MV-4-11 (cell line): ENCODE measurements at places on chromosomes 4 and X.

DNA sequence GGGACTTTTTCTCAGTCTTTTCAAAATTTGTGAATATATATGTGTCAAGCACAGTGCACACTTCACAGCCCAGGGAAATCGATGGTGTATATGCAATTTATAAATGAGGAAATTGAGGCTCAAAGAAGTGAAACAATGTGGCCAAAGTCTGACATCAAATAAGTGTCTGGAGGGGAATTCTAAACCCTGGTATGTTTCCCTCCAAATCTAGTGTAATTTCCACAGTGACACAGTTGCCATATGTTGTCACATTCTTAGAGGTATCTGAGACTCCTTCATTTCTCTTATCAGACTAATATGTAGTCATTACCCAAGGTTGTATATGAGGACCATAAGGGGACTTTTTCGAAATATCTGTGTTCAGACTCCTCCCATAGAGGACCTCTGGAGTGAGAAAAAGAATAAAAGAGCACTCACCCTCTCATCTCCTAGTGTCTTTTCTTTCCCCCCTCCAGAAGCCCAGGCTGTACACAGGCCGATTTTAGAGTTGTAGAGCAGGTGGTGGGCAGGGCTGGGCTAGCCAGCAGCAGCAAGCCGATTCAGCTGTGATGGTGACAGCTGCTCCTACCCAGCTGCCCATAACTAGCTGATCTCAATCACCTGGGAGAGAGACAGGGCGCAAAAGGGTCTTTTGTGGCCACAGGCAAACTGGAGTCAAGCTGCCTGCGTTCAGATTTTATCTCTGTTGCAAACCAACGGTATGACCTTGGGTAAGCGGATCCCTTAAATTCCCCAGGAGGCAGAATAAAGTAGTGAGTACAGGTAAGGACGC, 55.1 kb downstream of the CLCN5 start:
- peak; percentile 4 for DNase-seq

DNA sequence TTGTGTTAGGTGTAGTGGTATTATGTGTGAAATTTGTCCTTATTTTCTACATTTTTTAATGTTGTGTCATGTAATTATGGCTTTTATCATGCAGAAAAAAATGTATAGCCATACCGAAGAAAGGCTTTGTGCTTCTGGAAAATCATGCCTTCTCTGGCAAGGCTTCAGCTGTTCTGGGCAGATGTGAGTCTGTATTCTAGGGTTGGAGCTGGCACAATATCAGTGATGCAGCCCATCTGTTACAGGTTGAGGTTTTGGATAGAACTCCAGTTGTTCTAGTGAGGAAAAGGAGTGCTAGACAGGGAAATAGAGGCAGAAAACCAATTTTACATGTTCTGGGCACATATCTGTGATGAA, 44.8 kb upstream of the PRSS12 start:
- DNase-seq = no peak

DNA sequence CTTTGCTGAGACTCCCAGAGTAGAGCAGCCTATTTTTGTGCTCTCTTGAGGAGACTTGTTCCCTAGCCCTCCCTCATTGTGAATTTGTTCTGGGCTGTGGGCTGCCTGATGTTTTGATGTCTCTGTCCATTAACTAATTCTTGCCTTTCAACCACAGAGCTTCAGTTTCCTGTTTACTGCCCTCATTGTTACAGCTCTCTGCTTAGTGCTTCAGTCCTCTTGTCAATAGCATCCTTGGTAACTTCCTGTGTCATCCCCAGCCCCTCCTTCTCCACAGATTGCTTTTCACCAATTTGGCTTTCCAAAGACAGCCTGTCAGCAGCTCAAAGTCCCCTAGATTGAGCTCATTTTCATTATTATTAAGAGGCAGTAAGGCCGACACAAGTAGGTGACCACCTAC, 69.9 kb downstream of the COX7B2 start:
- DNase-seq = no peak

- peak; percentile 89 for DNase-seq
Measured at GRCh38 chr4:40710484-40711254, 39.1 kb upstream of the NSUN7 start.

DNA sequence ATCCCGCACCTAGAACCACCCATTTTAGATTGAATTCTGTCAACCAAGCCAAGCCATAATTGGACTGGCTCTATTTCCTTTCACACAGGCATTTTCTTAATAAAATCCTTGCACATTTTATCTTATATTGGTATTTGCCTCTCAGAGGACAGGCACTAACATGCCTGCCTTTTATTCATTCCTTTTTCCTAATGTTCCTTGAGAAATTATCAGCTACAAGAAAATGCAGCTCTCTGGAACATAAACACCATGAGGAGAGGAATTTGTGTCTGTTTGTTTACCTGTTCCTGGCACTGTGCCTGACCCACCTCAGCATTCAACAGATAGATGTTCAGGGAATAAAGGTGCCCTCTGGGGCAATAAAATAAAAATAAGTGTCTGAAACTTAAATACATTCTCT, 116.2 kb downstream of the PDHA2 start:
- DNase-seq = no peak

DNA sequence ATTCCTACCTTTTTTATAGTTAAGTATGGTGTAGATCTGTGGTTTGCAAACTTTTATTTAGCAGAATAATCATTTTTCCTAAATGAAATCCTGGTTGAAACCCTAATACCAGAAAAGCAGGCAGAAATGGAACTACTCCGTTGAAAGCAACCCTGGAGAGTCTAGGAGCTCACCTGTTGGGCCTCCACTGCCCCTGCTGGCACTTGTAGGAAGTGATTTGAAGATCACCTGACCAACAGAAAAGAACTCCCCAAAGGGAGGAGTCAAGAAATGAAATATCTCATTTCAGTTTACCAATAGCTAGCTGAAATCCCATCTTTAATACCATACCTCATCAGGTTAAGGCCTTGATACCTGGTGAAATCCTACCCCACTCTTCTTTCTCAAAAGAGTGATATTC, 277.1 kb downstream of the KLHL13 start:
- no peak for DNase-seq

DNA sequence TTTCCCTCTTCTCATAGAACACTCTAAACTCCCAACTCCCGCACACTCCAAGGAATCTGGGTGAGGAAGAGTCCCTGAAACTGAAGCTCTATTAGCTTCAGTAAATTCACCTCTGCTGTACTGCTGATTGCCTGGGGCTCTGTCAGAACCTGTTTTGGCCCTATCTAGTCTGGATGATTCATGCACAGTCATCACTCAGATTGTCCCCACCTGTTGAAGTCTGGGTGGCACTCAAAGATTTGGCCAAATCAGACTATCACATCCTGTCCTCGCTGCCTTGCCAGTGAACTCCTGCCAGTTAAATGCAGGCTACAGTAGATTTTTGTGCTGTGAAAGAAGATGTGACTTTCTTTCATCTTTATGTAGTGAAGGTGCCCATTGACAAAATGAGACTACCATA, 63.5 kb upstream of the EMCN start:
- DNase-seq = no peak

GRCh38 chrX:139200793-139201192, 329.7 kb upstream of the F9 start:
- DNase-seq = no peak
